Retinal pigment epithelial cell (primary cell): ENCODE measurements at places on chromosomes 5 and 9.

DNA sequence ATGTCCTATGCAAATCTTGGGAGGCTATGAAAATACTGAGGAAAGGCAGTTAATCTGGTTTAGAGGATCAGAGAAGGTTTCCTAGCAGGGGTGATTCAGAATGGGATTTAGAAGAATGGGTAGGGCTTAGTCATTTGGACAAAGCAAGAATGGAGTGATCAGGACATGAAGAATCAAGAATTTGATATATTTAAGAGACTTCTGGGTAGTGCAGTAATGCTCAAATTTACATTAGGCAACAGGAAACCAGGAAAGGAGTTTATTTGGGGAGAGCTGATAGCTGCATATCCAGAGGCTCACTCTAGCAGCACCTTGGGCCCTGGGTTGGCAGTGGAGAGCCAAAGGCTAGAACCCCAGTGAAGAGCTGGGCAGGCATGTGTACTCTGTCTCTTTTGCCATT, 78.9 kb upstream of the PAPPA start:
- DNase-seq, result peak; percentile 35

DNA sequence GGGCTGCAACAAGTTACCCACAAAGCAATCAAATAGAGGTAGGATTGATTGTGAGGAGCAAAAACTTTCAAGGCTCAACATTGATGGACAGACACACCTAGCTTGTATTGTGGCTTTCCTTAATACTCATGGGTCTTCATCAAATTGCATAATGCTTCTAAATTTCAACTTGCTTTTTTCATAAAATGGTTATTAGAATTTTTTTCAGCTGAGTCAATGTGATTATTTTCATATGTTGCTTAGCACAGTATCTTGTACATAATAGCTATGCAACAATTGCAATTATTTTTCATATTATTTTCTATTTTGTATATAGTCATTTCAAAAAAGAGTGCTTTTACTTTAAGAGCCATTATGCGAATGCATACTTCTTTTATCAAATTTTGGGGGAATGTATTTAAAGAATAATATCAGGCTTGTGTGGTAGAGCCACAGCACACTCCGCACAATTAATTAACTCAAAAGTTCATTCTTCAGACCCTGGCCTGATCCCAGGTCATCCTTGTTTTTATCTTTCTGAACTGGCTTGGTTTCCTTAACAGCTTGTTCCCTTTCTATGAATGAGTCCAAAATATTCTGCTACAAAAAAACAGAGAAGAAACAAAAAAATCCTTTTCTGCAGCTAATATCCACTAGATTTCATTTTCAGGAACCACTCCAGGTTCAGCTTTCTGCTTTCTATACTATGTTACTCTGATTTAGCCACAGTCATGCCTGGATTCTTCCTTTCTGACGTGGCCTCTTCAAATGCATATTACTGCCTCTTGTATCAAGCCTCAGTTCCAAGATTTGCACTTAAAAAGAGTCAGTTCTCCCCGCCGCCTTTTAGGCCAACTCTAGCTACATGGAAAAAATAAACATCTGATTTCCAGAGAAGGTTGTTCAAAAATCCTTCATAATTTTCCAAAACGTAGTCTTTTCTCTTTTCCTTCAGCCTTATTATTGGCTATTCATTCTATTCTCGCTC, 45.3 kb upstream of the CDH9 start:
- DNase-seq, result no peak

GRCh38 chr5:135319928-135320606, 79.0 kb downstream of the MACROH2A1 start:
- DNase-seq, result no peak

DNA sequence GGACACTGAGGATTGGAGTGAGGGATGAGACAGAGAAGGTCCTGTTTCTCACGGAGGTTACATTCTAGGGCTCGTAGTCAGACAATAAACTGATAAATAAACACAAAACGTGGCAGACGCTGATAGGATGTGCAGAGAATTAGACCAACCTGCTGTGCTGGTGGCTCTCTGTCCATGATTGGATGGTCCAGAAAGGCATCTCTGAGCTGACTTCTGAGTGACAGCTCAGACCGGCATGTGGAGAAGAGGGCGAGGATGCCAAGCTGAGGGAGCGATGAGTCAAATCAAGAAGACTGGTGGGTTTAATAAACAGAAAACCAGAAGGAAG, 132.3 kb upstream of the TAF11L2 start:
- no peak for DNase-seq

DNA sequence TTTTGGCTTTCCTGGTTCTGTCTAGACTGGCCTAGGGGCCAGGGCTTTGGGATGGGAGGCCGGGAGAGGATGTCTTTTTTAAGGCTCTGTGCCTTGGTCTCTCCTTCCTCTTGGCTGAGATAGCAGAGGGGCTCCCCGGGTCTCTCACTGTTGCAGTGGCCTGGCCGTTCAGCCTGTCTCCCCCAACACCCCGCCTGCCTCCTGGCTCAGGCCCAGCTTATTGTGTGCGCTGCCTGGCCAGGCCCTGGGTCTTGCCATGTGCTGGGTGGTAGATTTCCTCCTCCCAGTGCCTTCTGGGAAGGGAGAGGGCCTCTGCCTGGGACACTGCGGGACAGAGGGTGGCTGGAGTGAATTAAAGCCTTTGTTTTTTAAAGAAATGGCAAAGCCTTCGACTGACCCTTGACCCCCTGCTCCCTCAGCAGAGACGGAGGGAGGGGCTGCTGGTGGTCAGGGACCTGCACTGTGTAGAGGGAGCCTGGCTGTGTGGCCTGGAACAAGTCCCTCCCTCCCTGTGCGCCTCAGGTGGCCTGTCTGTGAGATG, 11.1 kb downstream of the FPGS start:
- DNase-seq, result no peak

DNA sequence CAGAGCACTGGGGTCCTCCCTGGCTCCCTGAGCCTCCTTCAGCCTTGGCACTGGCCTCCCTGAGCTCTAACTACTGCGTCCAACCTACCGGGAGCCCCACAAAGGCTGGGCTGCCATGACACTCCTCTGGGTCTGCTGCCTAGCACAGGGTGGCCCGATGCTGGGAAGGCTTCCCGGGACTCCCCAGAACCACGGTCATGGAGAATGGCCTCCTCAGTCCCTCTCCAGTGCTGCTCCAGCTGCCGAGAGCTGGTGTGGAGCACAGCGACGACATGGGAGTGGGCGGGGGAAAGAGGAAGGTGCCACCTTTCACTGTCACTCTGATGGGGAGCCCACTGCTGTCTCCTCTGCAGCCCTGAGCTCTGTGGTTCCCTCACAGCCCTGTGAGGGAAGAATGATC, 61.5 kb upstream of the RNF130 start:
- DNase-seq, result no peak
